ENCODE measurements at places on chromosomes 2 and 18. TPM values are rescaled to one million over a fixed set of nuclear protein-coding genes. Genes with fewer than 3 reads are reported as not detected.
A peak's percentile ranks its signal among the peaks of the same experiment; 100 is the strongest.

- DNase-seq, result no peak
These were observed 24.2 kb downstream of the ADI1 start for GRCh38 chr2:3494984-3495666.

DNA sequence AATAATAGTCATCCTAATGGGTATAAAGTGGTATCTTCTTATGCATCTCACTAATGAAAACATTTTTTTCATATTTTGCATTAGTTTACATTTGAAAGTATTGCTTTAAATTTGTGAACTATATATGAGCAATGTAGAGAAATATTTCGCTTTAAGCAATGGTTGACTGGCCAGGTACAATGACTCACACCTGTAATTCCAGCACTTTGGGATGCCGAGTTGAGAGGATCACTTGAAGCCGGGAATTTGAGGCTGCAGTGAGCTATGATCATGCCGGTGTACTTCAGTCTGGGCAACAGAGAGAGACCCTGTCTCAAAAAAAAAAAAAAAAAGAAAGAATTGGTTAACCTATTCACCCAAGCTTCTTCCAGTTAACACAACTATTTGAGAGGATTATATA is 15.1 kb downstream of the ZCCHC2 start:
- DNase-seq, result no peak

DNA sequence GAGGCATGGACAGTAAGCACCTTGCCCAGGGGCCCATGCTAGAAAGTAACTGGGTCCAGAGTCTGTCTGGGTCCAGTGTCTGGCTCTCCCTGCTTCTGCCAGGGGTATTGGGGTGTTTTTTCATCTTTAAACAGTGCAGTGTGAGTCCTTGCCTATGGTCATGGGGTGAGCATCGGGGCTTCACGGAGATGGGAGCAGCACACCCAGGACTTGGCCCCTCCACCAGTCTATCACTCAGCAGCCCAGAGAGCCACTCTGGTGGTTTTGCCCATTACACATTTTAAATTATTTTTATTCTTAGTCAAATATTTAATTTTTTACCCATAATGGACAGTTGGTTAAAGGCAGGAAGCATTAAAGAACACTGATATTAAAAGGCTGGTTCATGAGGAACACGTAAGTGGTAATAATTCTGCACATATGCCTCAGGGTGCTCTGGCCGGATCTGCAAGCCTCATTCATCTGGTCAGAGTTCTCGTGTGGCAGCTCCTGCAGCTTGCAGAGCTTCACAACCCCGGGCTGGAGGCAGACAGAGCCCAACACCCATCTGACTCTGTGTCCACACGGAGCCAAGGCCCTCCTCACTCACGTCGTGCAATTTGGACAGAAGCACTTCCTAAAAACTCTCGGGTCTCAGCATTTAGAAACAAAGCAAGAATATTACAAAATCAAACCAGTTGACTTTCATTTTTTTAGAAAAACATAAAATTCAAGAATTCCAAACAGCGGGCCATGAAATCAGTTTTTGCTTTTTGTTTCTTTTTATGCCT is 204.1 kb downstream of the CTIF start:
- DNase-seq, result peak; percentile 69

DNA sequence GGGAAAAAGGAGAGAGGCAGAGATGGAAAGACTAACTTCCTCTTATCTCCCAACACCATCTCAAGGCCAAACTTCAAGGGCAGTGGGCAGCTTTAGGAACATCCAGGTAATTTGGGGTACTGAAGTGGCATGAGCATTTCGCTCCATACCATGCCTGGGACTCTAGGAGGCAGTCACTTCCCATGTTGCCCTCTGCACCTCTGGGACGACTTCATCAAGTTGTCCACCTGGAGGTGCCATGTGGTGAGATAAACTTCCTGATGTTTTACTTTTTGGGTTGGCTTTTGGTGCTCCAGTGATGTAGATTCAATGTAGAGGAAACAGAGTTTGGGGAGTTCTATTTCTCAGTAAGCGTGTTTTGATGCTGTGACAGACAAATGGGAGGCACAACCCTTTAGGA is 56.3 kb upstream of the UPP2 start:
- DNase-seq, result no peak

DNA sequence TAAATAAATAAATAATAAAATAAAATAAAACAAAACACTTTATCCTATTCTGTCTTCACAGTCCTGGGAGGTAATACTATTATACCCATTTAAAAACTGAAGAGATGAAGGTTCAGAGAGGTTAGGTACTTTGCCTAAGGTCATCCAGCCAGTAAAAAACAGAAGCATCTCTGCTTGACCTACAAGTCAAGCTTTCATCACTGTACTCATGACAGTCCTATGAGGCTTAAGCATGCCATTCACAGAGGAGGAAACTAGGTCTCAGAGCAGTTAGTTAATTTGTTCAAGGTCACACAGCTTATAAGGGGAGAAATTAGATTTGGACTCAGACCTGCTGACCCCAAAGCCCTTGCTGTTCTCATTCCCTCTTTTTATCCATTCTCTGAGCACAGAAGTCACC is 77.5 kb downstream of the MARCO start:
- no peak for DNase-seq

DNA sequence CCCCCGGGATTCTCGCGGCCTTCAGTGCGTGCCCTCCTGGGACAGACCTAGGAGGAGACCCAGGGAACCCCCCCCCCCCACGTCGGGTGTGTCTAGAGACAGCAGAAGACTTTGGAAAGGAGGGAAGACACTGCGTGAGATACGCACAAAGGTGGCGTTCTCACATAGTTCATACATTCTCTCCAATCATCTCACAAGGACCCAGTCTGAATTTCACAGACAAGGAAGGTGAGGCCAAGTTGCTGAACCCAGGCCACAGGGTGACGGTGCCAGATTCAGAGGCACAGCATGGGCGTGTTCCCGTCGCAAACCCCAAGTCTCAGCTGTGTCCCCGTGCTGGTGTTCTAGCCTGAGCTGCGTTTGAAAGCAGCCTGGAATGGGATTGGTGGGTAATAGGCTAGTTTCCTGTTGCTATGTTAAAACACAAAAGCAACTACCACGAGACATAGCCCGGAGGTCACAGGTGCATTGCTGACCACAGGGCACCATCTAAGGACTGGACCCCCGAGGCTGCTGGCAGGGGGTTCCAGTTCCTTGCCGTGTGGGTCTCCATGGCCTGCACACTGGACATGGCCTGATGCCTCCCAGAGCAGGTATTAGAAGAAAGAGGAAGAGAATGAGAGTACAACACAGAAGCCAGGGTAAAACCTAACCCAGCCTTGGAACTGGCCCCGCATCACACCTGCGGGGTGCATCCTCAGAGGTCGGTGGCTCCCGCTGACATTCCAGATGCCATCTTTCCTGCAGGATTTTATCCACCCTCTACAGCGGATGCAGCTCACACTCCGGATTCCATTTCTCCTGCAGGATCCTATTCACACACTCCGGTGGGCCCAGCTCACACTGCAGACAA is 1.1 kb upstream of the PXDN start:
- no peak for DNase-seq

- no peak for DNase-seq
These were observed at the start of gene GPBAR1 for GRCh38 chr2:218260742-218261422. GPBAR1 (plus strand) TSS chr2:218261015; CDS start chr2:218262725, 1,710 bp downstream.

DNA sequence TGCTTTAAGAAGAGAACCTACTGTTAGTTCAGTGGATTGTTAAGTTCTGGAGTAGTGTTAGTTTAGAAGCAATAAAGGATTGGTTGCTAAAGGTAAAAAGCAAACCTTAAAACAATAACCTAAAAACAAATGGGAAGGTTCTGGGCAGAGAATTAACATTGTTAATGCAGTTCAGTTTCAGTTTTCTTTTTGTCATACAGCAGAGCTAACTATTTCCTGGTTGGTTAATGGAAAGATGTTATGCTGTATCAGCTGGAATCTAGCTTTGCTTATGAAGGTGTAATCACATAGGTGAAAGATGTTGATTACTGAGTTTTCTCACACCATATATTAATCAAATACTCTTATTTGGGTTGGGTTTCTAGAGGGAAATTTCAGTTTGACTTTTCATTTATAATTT is 23.8 kb downstream of the SMAD4 start:
- no peak for DNase-seq

DNA sequence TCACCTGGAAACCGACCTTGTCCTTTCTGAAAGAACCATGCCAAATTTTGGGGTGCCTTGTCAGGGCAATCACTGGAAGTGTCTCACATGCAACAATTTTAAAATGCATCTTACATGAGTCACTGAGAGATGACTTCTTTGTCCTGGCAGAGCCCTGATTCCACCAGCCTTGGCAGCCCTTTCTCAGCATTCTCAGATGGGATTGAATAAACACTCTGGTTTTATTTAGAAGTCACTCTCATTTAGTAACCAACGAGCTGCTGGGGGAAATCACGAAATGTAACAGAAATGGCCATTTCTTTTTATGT is 3.8 kb upstream of the ATP8B1 start:
- no peak for DNase-seq

DNA sequence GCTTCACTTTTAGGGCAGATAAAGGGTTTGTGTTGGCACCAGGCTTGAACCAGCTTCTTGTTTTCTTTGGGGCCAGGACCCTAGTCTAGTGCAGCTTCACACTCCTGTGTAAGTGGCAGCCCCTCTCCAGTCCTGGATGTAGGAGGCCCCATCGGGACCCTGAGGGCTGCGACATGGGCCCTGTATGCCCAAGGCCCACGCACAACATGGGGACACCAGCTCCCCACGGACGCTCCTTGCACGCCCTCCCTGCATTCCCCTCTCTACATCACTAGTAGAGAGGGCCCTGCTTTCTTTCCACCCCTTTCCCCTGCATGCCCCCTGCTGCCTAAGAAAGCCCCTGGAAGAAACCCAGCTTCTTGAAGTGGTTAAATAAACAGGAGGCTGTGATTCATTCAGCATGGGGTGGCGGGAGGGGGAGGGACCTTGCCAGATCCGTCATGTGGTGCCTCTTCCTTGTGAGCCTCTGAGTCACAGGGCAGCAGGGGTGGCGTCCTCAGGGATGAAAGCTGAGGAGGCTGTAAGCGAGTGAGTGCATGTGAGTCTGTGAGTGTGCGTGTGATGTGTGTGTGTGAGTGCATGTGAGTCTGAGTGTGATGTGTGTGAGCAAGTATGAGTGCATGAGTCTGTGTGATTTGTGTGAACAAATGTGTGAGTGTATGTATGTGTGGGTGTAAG is 42.5 kb downstream of the COPS8 start:
- DNase-seq, result peak; percentile 96

DNA sequence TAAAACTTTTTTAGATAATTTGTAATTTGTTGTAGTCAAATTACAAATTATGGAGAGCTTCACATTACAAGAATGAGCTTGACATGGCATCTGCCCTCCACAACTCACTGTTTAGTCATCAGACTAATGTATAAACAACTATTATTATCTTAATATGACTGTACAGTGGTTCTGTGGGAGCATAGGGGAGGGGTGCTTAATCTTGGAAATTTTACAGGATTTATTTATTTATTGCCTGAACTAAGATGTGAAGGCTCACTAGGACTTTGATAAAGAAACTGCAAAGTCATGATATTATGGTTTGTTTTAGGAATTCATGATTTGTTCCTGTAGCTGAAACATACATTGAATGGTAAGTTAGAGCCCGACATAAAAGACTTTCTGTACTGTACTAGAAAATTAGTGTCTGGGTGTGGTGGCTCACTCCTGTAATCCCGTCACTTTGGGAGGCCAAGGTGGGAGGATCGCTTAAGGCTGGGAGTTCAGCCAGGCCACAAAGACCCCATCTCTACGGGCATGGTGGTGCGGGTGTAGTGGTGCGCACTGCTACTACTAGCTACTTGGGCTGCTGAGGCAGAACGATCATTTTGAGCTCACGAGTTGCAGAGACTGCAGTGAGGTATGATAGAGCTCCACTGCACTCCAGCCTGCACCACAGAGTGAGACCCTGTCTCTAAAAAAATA is 2.1 kb downstream of the MARCHF7 start:
- no peak for DNase-seq

DNA sequence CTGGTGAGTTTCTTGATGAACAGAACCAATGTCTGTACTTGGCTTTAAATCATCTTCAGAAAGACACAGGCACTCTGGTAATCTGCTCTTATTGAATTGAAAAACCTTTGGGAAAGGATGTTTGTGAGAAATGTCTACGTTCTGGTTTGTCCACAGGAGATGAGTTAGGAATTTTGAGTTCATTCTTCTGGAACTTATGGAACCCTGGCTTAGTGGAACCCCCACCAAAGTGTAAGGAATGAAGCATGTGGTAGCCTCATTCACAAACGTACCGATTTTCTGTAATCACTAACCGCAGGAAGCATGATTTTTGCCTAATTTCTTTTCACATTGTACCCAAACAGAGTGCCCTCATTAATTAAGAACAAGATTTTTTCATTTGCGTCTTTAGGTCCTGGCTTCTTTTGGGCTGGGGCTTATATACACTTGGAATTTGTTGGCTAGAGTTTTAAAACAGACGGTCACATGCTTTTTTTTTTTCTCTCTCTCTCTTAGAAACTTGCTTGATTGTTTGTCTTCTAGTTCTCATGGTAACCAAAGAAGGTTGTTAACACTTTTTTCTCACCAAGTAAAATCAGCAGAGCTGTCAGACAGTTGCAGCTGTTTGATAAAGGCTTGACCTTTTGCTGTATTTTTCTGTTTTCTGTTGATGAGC is 314.1 kb upstream of the THUMPD2 start:
- peak; percentile 32 for DNase-seq

- DNase-seq, result peak; percentile 42
These were observed 147.1 kb upstream of the FHL2 start for GRCh38 chr2:105545730-105546627.

DNA sequence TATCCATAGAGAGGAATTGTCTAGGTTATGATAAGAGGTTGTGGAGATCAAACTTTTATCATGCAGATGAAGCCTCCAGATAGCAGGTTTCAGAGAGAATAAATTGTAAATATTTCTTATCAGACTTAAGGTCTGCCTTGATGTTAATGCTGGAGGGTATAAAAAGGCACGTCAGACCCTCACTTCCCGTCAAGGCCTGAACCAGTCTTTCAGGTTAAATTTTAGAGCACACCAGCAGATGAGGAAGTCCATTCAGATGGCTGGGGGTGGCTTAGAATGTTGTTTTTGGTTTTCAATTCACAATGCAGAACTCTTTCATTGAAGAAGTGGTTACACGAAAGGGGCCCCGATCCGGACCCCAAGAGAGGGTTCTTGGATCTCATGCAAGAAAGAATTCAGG is 144.4 kb upstream of the FBXO11 start:
- DNase-seq, result no peak

GRCh38 chr2:204900487-204900886 is 355.2 kb downstream of the PARD3B start:
- no peak for DNase-seq

GRCh38 chr2:24512404-24512803 is 21.4 kb downstream of the NCOA1 start:
- DNase-seq, result no peak

PLGLB2 gene
- polyA plus RNA-seq, result 1.1 TPM

ITGB6 gene
- 48.0 TPM for polyA plus RNA-seq

ZSCAN30 gene
- 19.6 TPM for polyA plus RNA-seq

ARL4C gene
- 14.4 TPM for polyA plus RNA-seq

CXCR2 gene
- 0.18 TPM for polyA plus RNA-seq

PSMA8 gene
- polyA plus RNA-seq, result not detected

RTP5 gene
- not detected for polyA plus RNA-seq

MOGAT1 gene
- not detected for polyA plus RNA-seq

ABCG8 gene
- polyA plus RNA-seq, result 0.04 TPM

MAP3K20 gene
- polyA plus RNA-seq, result 80.9 TPM

CACNB4 gene
- polyA plus RNA-seq, result 5.5 TPM
